CD8-positive, alpha-beta memory T cell (primary cell): ENCODE measurements at places on chromosomes 7 and 10.

GRCh38 chr7:64639267-64640001 is 26.5 kb upstream of the ZNF107 start:
- no peak for DNase-seq

GRCh38 chr10:82778908-82779307 is 903.9 kb downstream of the NRG3 start:
- DNase-seq: no peak

- no peak for DNase-seq
Observed at GRCh38 chr10:131997366-131998049, 15.8 kb upstream of the BNIP3 start.

DNA sequence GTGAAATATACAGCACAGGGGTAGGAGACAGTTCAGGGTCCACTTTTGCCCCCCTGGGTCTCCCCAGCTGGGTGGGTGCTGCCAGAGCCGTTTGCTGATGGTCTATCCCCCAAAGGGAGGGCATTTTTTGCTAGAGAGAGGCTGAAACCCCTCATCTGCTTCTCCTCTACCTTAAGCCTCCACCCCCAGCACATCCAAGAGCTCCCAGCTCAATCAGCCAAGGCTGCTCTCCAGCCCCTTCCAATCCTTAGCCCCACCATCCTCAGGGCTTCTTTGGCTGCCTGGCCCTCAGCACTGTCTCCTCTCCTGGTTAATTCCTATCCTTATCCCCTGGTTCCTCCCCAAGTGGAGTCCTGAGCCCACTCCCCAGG is 153.1 kb downstream of the AOAH start:
- DNase-seq: no peak

DNA sequence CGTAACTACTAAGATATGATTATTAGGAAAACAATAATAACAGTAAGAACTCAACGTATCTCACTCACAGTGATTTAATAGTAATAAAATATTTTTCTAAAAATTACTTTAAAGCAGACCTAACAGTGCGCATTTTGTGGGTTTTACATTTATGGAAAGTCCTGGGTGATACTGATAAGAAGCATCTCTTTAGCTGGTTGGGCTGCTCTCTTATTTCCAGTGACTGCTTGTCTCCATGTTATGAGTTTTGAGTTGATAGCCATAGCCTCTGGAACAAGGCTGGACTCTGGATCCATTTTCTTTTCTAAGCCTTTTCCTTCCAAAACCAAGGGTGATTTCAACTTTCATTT is 29.5 kb upstream of the INHBA start:
- no peak for DNase-seq

DNA sequence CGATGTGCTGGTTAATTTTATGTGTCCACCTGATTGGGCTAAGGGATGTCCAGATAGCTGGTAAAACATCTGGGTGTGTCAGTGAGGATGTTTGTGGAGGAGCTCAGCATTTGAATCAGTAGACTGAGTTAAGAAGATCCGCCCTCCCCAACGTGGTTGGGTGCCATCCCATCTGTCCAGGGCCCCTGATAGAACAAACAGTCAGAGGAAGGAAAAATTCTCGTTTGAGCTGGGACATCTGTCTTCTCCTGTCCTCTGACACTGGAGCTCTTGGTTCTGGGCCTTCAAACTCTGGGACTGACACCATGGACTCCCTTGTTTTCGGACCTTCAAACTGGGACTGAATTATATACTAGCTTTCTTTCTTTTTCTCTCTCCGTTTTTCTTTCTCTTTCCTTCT is 59.6 kb downstream of the CARD11 start:
- DNase-seq: no peak

GRCh38 chr10:5975641-5976473 is 1.5 kb downstream of the IL15RA start:
- peak; percentile 79 for DNase-seq

- DNase-seq: no peak
Observed at GRCh38 chr7:29611941-29612544, 48.4 kb downstream of the PRR15 start.

- no peak for DNase-seq
Observed at GRCh38 chr10:45515630-45516029, 141.6 kb downstream of the ALOX5 start.

DNA sequence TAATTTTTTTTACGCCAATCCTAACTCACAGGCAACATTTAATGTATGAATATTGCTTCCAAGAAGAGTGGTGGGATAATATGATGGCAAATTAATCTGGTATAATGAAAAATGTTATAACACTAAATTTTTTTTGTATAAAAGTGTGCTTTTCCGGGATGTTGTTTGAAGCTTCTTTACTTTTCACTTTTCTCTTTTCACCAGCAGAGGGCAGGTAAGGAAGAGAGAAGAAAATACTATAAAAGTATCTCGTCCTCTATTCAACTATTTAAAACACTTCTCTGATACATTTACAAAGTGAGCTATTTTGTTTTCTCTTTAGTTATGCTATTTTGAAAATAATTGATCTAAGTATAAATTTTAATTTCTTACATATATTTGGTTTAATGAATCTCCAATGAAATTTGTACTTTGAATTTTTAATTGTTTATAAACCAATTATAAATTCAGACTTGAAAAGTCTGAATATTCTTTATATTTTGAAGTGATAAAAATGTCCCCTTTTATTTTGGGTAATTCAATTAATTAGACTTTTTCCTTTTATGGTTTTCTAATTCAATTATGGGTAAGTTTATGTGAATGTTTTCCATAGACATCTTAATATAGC is 20.7 kb upstream of the CFTR start:
- DNase-seq: no peak

DNA sequence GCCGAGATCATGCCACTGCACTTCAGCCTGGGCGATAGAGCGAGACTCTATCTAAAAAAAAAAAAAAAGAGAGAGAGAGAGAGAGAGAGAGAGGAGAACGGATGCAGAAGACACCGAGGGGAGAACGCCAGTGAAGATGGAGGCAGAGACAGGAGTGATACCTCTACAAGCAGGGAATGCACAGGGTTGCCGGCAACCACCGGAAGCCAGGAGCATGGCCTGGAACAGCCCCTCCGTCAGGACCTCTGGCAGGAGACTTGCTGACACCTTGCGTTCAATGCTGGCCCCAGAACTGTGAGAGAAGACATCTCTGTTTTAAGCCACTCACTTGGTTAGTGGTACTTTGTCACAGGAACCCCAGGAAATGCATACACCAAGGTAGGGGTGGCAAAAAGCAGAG is 38.1 kb upstream of the DUSP5 start:
- DNase-seq: no peak

- DNase-seq: no peak
Observed at GRCh38 chr10:60722623-60723022, 55.7 kb upstream of the CDK1 start.

GRCh38 chr7:3089493-3089892 is 45.8 kb upstream of the CARD11 start:
- DNase-seq: no peak
